ENCODE measurements at places on chromosomes 12 and 14.

GRCh38 chr12:34290381-34290995, 268.2 kb downstream of the ALG10 start:
- no peak for DNase-seq

DNA sequence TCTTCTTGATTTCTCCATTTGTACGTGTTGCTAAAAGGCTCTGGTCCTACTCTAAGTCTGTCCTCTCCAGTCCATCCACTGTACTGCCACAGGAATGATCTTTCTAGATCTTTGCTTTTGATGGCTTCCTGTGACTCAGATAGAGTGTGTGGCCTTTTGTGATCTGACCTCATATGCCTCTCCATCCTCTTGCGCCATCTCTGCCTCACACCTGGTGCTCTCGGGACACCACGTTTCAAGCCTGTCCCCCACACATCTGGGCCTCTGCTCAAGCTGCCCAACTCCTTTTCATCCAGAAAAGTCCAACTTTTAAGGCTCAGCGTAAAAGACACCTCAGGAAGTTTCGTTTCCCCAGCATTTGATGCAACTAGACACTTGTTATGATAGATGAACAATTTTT, 39.0 kb downstream of the DCAF4 start:
- DNase-seq: no peak

DNA sequence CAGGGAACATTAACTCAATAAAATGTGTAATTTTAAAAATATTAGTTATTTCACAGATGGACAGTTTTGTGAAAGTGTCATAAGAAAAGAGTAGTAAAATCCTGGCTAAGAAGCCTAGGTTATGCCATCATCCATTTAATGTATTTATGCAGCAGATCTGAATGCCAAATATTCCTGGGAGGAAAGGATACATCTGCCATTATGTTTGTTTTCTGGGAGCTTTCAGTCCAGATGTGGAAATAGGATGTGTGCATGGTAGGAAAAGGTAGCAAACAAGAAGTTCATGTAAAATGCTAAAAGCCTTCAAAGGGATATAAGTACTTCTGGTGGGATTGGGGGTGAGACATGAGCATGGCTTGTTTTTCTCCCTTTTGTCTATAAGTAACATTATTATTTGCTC, 27.0 kb upstream of the CLEC14A start:
- DNase-seq: no peak

DNA sequence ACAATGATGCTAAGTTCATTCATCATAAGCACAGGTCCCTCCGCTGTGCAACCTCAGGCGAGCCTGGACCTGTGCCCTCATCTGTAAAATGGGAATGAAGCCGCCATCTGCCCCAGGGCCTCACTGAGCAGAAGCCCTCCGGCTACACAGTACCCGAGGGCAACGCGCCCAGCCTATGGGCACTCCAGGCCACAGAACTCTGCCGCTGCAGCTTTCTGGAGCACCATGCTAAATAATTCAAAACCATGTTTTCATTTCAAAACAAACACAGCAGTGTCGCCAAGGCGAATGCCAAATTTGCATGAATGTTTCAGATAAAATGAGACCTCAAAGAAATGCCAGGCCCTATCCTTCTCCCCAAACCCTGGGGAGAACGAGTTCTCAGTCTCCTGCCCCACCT, 4.0 kb downstream of the NCOR2 start:
- no peak for DNase-seq

GRCh38 chr14:97106609-97107008, 309.4 kb downstream of the VRK1 start:
- DNase-seq: no peak

DNA sequence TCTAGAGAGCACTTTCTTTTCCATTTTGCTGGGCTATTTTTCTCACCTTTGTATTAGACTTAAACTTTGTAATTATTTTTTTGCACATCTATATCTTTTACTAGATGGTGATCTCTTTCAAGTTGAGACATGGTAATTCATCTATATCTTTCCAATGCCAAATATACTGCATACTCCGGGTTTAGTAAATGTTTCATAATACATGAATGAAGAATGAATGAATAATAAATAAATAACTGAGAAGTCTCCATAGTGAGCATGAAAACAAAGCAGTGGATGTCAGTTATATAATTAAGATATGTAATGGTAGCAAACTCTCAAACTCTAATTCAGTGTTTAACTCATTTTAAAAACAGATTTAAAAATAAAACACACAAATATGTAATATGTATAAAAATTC, 342.5 kb upstream of the KITLG start:
- DNase-seq: no peak

DNA sequence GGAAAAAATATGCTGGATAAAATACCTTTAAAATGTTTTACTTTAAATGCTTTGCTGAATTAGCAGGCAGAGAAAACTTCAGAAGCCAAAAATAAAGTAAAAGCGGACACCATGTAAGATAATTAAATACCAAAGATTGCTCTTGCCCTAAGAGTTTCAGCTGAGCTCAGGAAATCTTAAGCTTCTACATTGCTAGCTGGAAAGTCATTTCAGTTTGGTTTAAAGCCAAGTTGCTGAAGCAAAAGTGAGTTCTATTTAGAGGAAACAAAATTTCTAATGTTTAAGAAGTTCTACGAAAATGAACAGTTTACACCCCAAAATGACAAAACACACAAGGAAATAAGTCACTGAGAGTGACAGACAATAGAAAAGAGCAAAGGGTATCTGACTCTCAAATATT, 310.0 kb downstream of the ADAMTS20 start:
- no peak for DNase-seq

GRCh38 chr14:105854600-105855245, 328.3 kb downstream of the TMEM121 start:
- DNase-seq: no peak

GRCh38 chr14:78512021-78512420, 341.8 kb downstream of the NRXN3 start:
- no peak for DNase-seq

DNA sequence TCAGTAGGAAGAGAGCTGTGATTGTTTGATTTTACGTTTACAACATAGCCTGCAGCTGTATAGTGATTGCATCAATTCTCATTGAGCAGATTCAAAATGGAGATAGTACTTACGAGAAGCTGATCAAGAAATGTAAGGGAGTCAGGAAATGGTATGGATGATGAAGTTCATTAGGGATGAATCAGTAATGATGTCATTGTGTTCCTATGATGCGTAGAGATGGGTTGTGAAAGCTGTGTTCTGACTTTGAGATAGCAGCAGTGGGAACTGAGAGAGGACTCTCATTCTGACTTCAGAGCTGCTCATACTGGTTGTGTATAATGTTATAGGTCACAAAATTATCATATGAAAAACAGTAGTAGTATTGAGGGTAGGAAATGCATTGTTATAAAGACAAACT, 44.0 kb downstream of the TTLL5 start:
- no peak for DNase-seq

DNA sequence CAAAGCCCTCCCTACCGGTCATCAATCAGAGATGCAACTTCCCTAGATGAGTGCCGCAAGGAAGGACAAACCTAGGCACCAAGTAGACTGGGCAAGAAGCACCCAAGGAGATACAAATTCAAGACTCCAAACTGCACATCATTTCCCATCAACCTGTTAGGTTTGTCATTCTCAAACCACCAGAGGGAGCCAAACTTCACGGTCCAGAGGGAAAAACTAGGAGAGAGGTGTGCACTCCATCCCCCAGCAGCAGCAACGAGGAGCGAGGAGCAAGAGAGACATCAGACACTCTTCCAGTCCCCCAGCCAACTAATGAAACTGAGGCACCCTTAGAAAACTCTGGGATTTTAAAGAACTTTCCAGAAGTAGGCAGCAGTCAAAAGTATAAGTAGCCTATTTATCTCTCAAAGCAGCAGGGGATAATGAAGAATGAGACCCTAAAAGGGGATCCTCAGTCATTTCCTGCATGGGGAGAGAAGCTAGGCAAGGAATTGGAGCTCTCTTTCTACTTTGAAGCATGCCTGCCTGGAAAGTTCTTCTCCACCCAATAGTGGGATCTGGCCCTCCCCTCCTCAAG, 37.0 kb upstream of the NT5DC3 start:
- DNase-seq: no peak

GRCh38 chr14:59425322-59425935, 39.8 kb downstream of the GPR135 start:
- DNase-seq: no peak

- DNase-seq: no peak
Measured at GRCh38 chr12:54863948-54864618, 9.8 kb downstream of the MUCL1 start.

DNA sequence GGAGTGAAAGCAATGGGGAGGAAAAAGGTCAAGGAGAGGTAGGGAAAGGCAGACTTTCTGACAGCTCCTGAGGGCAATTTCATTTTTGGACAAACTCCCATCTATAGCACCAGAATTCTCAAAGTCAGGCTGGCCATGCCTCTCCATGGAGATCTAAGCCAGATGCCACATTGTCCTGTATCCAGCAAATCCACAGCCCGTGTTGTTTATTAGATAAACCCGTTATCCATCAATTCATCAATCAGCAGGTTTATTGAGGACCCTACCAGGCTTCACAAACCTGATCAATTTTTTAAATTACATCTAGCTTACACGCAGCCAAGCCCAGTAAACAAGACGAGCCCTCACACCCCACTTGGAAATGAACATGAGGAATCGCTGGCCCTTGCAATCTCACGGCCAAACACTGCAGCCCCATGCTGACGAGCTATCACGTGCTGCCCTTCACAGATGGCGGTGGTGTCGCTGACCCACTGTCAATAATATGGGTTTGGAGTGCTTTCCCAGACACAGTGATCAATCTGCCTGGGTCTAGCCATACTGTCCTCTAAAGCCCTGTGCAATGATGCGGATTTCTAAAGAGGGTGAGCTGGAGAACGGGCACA, 332.9 kb downstream of the DPF3 start:
- DNase-seq: no peak

GRCh38 chr12:90058704-90059103, 350.1 kb upstream of the ATP2B1 start:
- DNase-seq: no peak

GRCh38 chr12:11624116-11624515, 25.4 kb upstream of the ETV6 start:
- no peak for DNase-seq

DNA sequence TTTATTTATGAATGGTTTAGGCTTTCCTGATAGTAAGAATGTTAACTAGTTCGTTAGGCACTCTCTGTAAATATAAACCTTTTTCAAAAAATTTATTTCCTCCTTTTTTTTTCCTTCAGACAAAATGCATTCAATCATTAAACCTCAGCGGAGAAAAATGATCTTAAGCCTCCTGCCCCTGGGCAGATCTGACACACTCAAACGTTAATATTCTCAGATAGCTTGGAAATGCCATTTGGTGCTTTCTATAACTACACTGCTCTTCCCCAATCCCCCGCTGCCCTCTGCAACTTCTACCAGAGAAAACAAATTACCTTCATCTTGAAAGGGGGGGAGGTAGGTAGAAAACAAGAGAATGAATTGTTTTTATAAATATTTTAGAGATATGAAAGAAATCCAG, 521.2 kb downstream of the MED13L start:
- DNase-seq: no peak

- DNase-seq: no peak
Measured at GRCh38 chr14:20606190-20606901, 15.2 kb upstream of the RNASE12 start.

DNA sequence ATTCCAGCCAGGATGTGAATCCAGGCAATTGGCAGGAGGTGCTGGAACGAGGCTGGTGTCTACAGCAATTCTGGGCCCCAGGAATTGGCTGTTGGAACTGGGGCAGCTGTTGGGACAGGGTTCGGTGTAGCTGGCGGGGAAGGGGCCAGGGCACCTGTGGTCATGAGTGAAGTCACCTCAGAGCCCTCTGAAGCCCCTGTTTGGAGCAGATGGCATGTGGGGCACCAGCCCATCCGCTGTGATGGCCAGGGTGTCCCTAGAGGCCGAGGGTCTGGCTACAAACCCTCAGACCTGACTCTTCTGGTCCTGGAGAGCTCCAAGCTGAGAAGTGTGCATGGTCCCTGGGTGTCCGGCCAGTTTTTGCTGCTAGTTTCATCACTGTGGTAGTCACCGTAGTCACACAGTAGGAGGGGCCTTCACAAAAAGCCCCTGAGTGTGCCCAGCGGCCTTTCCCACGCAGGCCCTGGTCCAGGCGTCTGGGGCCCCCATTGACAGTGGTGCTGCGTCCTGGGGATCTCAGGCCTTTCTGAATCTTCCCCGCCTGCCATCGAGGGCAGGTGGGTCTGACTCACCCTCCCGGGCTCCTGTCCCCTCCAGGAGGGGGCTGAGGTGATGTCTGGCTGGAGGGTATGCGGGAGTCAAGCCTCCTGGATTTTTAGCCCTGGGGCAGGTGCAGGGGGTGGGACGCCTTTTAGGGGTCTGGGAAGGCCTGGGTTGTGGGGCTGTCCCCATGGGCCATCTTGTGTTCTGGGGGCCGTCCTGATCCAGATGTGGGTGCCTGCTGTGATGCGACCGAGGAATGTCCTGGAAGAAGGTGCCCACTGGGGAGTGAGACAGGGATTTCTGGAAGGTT, 368.0 kb downstream of the TMEM121 start:
- no peak for DNase-seq

- no peak for DNase-seq
Measured at GRCh38 chr14:53938136-53938837, 18.3 kb downstream of the BMP4 start.

DNA sequence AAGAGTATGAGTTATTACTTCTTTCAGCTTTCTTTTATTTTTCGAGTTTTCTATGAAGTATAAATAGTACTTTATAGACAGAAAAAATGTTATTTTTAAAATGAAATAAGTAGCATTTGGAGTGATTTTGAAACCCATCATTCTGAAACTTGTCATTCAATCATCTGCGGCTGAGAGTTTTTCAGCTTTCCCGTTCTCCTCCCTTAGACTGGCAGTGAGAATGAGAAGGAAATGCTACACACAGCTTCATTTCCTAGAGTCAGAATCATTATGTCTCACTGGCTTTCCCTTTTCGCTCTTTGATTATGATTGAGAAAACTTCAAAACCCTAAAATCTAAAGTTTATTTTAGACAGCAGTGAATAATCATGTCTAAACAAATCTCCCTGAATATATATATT, 33.7 kb upstream of the GNPNAT1 start:
- no peak for DNase-seq

GRCh38 chr14:104798300-104799243, 2.3 kb upstream of the ZBTB42 start:
- DNase-seq: no peak

- no peak for DNase-seq
Measured at GRCh38 chr14:32933629-32934072, 5.0 kb upstream of the NPAS3 start.

GRCh38 chr12:131608740-131609690, 101.9 kb upstream of the SFSWAP start:
- peak; percentile 40 for DNase-seq

DNA sequence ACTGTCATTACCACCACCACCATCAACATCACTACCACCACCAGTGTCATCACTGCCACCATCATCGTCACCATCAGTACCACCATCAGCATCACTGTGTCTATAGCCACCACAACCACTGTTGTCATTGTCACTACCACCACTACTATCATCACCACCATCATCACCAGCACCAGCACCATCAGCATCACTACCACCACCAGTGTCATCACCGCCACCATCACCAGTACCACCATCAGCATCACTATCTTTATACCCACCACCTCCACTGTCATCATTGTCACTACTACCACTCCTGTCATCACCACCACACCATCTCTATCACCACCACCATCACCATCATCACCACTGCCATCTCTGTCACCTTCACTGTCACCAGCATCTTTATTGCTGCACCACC, 60.6 kb downstream of the BEGAIN start:
- DNase-seq: no peak
